ENCODE measurements at places on chromosomes 7 and 10. TPM values are rescaled to one million over a fixed set of nuclear protein-coding genes. Genes with fewer than 3 reads are reported as not detected.

TUBAL3 gene
- not detected for total RNA-seq

KMT2E gene
- 84.7 TPM for total RNA-seq

EPO gene
- total RNA-seq, result not detected

LIPJ gene
- not detected for total RNA-seq

CAV2 gene
- 87.6 TPM for total RNA-seq

DNA2 gene
- total RNA-seq, result 3.0 TPM

PAPSS2 gene
- total RNA-seq, result 7.1 TPM

CNNM2 gene
- 11.1 TPM for total RNA-seq

WEE2 gene
- not detected for total RNA-seq

BAMBI gene
- 4.9 TPM for total RNA-seq

All from sigmoid colon (tissue), 7 donors.